ENCODE measurements at places on chromosomes 2 and 18. TPM values are rescaled to one million over a fixed set of nuclear protein-coding genes. Genes with fewer than 3 reads are reported as not detected.

Gene NEUROD1
- not detected for total RNA-seq

Gene STK11IP
- 11.7 TPM for total RNA-seq

Gene TMEM198
- total RNA-seq = 1.5 TPM

Gene AP1S3
- total RNA-seq = not detected

Gene SULT1C2
- total RNA-seq = not detected

Gene SLC5A7
- total RNA-seq = 2.9 TPM

Gene PKP4
- total RNA-seq = 35.4 TPM

Gene RIOK3
- total RNA-seq = 45.3 TPM

Gene RFX8
- not detected for total RNA-seq

Gene SLC14A1
- total RNA-seq = 2.1 TPM

Gene CRYGD
- not detected for total RNA-seq

Gene HOXD12
- total RNA-seq = 1.3 TPM

Gene ASXL3
- 5.7 TPM for total RNA-seq

Gene LIMS2
- 357 TPM for total RNA-seq
